SK-MEL-5 (cell line): ENCODE measurements at places on chromosomes 6 and 20.

DNA sequence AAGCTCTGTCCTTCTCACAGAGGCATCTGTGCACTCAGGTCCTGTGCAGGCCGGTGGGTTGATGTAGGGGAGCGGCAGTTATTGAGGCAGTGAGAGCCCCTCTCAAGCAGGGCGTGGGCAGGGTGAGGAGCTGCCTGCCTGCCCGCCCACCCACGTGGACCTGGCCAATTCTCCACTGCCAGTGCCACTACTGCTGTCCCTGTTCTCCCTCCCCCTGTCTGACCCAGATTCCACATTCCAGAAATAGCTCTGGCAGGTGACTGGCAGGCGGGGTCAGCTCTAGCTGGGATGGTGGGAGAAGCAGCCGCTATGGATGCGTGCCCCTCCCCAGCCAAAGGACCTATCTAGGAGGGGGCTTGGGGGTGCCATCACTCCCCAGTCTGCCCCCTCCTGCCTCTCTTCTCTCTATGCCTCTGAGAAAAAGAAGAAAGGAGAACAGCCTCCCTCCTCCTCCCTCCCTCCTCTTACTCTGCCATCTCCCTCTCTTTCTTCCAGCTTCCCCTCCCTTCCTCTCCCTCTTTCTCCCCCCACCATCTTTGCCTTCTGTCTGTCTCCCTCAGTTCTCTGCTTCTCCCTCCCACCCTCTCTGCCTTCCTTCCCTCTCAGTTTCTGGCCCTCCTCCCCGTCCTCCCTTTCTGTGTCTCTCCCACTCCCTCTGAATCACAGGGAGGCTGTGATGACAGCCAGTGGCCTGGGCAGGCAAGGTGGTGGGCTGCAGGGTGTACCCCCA, 86.5 kb upstream of the MYL9 start:
- DNase-seq: no peak

GRCh38 chr6:4336084-4336483, 200.7 kb upstream of the ECI2 start:
- no peak for DNase-seq

GRCh38 chr6:5667737-5668136, 339.0 kb downstream of the NRN1 start:
- DNase-seq: no peak

DNA sequence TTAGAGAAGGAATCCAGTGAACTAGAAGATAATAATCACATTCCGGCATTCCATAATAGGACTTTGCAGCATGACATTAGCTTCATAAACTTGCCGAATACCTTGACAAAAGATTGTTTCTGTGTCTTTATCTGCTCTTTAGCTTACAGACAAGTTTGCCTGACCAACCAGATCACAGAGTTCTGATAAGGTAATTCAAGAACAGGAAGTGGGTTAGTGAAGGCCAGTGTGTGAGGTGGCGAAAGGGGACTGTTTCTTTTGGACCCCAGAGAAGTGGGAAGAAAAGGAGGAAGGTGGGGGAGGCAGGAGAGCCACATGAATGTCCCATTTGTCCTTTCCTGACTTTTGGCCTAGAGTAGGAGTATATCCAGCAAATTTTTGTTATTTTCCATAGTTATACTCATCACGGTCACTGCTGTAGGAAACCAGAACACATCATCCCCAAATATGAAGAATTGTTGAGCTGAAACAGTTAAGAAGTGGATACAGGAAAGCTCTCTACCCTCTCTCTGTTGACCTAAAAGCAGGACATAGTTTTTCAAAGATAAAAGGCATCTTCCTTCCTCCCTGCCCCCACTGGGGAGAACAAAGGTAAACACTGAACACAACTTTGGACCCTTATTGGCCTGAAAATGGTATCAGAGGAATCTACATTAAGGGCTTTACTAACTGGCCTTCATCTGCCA, 72.4 kb upstream of the TNFAIP3 start:
- DNase-seq: no peak

DNA sequence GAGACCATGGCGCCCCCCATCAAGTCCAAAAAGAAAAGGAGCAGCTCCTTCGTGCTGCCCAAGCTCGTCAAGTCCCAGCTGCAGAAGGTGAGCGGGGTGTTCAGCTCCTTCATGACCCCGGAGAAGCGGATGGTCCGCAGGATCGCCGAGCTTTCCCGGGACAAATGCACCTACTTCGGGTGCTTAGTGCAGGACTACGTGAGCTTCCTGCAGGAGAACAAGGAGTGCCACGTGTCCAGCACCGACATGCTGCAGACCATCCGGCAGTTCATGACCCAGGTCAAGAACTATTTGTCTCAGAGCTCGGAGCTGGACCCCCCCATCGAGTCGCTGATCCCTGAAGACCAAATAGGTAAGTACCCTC, 41.7 kb upstream of the NAA20 start:
- DNase-seq: no peak

- no peak for DNase-seq
These were observed 1.3 kb upstream of the PPP1R16B start for GRCh38 chr20:38804221-38804620.

DNA sequence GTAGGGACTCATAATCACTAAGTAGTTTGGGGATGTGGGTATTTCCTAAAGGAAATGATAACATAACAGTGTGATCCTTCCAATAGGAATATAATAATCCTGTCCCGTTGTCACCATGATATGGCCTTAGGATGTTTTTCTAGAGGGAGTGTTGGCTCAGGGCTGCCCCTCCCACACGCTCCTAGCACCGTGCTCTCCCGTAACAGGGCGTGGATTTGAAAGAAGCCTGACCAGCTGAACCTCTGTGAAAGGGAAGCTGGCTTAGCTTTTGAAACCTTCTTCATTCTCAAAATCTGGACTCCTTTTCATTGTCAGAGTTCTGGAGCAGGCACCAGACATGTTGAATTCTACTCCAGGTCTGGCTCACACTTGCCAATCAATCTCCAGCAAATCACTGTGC, 103.4 kb upstream of the SASH1 start:
- DNase-seq: no peak

DNA sequence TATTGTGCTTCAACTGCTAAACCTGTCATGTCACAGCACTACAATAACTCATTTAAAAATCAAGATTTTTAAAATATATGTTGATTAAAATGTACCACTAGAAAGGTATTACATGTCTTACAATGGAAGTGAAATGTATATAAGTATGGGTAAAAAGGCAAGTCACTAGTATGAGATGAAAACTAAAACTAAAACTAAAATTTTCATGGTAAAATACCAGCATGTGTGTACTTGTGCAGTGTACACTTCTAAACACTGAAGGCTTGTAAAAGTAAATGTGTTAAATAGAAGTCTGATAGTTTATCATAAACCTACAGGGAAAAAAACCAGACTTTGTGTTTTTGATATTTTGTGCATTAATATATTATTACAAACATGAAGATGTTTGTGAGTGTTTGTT, 13.7 kb upstream of the TMEM244 start:
- no peak for DNase-seq

DNA sequence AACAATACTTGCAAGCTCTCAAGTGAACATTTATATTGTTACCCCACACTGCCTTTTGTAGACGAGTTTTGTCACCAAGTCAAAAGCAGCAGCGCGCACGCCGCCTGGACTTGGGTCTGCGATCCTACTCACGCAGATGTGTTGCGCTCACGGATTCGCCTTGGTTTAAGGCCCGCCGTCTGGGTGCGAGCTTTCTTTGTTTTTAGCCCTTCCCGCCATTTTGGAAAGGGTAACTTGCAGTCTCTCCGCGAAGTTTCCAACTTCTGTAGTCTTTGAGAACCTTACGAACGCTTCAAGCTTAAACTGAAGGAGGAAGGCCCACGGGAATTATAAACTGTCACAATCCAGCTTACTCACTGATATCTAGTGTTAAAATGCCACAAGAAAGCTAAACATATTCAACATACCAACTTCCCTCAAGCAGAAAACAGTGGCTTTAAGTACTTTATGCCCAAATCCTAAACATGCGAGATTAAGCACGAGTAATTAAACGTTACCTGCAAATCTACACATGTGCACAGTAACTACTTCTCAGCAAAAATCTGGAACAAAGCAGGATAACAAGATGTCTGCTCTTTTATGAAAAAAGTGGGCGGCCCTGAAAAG, 80.4 kb upstream of the BTN3A2 start:
- DNase-seq: peak; percentile 72

DNA sequence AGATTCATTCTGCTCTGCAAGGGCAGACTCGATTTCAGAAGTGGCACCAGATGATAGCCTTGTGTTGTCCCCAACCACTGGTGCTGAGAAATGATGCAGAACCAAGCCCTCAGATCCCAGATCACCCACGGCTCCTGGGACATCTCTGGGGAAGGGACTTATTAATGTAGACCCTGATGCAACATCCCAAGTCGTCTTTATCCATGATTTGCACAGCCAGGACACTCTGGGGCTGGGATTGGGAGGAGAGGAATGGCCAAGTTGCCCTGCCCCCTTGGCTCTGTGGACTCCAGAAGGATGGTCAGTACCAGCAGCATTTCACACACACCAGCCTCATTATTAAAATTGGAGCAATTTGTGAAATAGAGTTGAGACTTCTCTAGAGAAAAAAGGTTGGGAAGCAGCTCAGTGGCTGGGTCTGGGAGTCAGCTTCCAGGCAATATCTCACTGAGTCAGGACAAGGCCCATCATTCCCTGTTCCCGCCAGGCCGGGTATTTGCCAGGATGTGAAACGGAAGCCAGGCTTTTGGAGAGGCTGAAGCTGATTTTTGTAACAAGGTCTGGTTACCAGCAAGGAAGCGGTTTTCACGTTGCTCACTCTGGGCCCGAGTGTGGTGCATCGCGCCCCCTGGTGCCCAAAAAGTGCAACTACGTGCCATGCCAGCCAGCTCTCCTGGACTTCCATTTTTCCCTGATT, 67.4 kb downstream of the ZBTB2 start:
- DNase-seq: peak; percentile 76

GRCh38 chr6:116446399-116446798, 14.8 kb upstream of the CALHM6 start:
- DNase-seq: no peak

DNA sequence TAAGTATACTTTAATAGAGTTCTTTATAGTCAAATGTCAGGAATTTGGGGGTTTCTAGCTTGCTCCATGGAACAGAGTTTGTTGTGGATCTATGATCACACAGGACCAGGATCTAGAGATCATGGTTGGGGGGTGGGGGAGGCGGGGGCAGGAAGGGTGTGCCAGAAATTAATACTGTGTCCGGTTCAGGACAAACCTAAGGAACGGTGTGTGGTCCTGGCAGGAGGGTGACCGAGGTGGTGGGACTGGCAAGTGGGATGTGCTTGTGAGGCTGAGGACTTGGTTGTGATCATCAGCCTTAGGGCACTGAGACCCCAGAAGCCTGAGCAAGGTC, 27.9 kb downstream of the GSTA3 start:
- no peak for DNase-seq

DNA sequence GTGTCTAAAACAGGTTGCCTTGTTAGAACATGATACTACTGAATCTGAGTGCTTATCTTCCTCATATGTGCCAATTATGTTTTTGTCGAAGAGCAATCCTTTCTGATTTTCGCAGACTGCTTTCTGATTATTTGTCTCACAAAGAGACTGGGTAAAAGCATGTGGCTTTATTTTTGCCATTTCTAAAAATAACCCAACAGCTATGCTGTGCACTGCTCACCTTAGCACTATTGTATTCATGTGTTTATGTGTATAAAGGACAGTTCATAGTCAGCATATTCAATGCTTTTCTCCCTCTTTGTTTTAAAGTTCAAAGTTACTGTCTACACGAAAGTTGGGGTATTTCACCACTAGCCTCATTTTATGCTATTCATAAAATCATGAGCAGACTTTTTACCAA, 127.0 kb downstream of the SGK1 start:
- DNase-seq: no peak

- no peak for DNase-seq
These were observed 73.8 kb upstream of the ISM1 start for GRCh38 chr20:13147071-13147963.

- DNase-seq: peak; percentile 71
These were observed 26.5 kb downstream of the BCKDHB start for GRCh38 chr6:80133020-80133419.

- DNase-seq: no peak
These were observed 123.8 kb upstream of the MYLIP start for GRCh38 chr6:16004934-16005679.

DNA sequence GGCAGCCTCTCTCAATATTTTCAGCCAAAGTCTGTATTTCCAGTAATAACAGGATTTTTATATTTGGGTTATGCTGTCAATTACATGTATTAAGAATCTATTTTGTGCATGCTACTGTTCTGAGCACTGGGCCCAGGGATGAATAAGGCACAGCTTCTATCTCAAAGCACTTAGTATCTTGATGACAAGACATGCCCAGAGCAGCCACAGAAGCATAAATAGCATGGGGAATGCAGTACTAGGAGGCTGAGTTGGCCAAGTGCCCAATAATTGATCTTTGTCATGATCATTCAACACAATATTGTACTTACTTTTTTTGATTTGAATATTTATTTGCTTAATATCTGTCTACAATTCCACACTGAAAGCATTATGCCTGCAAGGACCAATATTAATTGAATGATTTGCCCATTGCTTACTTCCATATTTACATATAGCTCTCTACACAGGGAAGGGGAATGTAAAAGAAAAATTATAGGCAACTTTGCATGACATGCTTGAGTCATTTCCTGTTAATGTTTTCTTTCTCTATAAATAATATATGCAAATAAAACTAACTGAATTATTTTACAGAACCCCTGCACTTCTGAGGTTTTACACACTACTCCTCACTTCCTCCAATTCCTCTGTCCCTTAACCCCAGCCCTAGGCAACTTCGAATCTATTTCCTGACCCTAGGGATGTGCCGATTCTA, 298.9 kb upstream of the BMP2 start:
- no peak for DNase-seq

GRCh38 chr6:127582777-127583462, 5.9 kb downstream of the C6orf58 start:
- DNase-seq: no peak

DNA sequence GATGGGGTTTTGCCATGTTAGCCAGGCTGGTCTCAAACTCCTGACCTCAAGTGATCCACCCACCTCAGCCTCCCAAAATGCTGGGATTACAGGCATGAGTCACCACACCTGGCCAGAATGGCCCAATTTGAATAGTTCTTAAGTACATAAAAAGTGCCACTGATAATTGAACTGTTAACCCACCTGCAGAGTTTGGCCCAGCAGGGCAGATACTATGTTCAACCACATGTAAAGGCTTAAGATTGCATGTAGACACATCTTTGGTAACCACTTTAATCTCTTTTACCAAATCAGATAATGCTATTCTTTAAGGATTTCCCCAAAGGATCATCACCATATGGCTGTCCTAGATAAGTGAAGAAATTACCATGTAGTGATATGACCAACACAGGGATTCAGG, 21.3 kb upstream of the SGK1 start:
- no peak for DNase-seq

- DNase-seq: no peak
These were observed 129.7 kb upstream of the PHACTR1 start for GRCh38 chr6:12586721-12587480.
